ENCODE measurements at places on chromosomes 4 and X. TPM values are rescaled to one million over a fixed set of nuclear protein-coding genes. Genes with fewer than 3 reads are reported as not detected.

- no peak for DNase-seq
Observed at GRCh38 chr4:175330236-175330635, 412.1 kb downstream of the ADAM29 start.

GRCh38 chr4:22688236-22688635 is 4.5 kb upstream of the GBA3 start:
- DNase-seq = no peak

- DNase-seq = no peak
Observed at GRCh38 chr4:4730249-4730648, 129.2 kb upstream of the MSX1 start.

- no peak for DNase-seq
Observed at GRCh38 chr4:58767598-58767997, 1657.4 kb upstream of the IGFBP7 start.

- DNase-seq = no peak
Observed at GRCh38 chrX:116872931-116873330, 410.2 kb upstream of the CT83 start.

UGT2B17 gene
- not detected for total RNA-seq

DAPP1 gene
- total RNA-seq = 14.5 TPM

DNA sequence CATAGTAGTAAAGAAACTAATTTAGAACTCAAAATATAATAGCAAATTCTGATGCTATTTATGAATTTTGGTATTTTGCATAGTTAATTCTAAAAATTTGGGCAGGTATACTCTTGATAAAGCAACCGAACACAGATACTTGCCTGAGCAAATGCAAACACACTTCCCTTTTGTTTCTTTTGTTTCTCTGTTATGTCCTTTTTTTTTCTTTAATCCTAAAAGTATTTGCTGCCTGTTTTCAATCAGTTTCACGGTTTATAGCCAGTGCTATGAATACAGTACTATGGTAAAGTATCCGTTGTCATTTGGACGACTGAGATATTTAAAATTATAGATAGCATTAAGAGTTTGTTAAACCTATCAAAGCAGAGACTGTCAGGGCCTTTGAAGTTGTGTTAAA is 84.3 kb upstream of the HPRT1 start:
- DNase-seq = no peak

DNA sequence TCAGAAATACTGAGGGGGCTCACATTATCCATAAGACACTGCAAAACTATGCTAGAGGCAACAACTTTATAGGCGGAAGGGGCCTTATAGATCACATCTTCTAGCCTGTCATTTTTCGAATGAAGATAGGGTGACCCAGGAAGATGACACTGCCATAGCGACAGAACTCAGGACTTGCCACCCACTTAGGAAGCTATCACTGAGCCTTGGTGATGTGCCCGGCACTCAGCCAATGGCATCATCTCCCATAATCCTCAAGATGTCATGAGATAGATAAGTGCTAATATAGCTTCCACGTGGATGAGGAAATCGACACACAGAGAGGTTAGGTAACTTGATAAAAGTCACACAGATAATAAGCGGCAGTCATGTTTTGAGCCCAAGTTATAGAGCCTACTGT is 346.6 kb downstream of the DHX15 start:
- no peak for DNase-seq

- no peak for DNase-seq
Observed at GRCh38 chr4:148055844-148056243, 324.0 kb downstream of the ARHGAP10 start.

DNA sequence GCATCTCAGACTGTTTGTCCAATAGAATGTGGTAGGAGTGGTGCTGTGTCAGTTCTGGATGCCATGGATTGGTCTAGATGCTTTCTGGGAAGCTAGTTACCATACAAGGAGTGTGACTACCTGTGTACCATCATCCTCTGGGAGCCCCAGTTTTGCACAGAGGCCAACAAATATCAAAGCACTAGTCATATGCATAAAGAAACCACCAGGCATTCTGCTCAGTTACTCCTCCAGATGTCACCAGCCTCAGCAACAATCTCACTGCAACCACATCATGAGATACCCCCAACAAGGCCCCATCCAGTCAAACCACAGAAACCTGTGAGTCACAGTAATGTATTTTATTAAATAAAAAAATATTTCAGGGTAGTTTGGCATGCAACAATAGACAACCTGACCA is 435.8 kb upstream of the CPEB2 start:
- DNase-seq = no peak

TCEAL7 gene
- total RNA-seq = 0.97 TPM

- no peak for DNase-seq
Observed at GRCh38 chr4:123419885-123420755, 23.5 kb downstream of the SPRY1 start.

DNA sequence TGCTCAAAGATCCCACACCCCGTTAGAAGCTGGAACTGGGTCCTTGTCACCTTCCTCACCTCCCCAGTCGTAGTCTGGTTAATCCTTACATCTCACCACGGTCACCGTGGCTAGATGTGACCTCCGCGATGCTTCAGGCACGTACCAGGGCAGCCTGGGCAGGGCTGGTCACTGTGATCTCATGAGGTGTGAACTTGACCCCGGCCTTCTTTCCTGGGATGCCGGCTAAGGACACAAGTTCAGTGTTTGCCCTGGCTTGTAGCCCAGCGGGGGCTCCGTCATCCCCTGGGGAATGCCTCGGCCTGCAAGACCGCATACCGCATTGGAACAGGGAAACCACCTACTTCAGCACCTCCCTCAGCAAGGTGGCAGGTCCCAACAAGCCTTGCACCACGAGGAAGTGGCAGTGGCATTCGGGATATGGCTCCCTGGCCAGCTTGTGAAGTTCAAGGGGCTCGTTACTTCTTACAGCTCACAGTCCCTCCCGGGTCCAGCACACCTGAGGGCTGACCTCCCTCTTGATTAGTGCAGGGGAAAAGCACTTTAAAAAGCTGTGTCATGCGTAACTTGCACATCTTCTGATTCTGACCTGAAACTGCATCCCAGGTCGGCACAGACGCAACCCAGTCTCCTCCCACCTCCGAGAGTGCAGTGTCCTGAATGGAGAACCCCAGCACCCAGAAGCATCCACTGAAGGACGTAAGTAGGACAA is 25.9 kb downstream of the NOP14 start:
- DNase-seq = peak; percentile 93

HSFX3 gene
- not detected for total RNA-seq

Measured in upper lobe of left lung (tissue), 6 donors.